NK-92 treated with Interleukin-12 subunit alpha and Interleukin-12 subunit beta, amount 100 ng/mL, for 24 hours (cell line): ENCODE measurements at places on chromosomes 2 and 18.
A peak's percentile ranks its signal among the peaks of the same experiment; 100 is the strongest.

DNA sequence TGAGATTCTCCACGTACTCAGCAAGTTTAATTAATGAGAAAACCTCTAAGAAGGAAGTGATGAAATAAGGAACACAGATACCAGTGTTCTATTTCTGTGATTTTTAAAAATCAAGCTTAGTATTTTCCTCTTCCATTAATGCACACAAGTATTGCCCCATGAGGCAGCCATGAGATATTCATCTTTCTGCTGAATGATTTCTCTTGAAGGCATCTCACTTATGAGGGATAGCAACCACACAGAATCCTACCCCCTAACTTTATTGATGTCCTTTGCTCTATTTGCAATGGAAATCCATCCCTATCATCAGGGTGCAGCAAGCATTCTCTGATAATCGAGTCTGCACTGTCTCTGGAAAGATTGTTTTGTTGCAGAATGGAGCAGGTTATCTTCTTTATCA, 244.1 kb upstream of the NRP2 start:
- no peak for DNase-seq

DNA sequence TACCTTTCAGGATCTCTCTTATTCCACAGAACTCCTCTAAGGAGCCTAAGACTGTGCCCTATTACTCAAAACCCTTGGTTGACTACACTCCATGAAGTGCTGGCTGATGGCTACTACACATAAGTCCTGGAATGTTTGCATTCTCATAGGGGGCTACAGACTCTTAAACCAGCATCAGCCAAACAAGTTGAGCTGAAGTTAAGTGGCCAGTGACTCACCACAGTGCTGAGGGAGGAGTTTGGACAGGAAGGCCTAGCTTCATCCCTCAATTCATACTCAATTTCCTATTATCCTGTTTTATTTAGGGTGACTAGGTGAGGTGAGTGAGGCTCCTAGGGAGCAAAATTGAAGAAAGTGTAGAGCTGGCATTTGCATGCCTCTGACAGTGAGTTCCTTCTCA, 246.7 kb downstream of the SMAD2 start:
- DNase-seq = no peak

DNA sequence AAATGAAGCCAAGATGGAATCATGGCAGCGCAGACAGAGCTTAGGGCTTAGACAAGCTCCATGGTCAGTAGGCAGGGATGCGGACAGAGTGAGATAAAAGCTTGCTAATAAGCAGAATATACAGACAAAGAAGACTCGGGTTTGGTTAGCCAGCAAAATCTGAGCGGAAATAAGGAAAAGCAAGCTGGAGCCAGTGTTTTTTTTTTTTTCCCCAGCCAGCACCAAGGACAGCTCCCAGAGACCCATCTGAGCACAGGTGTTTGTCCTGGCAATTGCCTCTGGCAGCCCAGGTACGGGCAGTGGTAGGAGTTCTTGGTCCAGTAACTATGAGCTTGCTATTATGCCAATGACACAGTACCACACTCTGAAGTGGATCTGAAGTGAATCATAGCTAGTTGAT, 187.6 kb downstream of the ADCYAP1 start:
- no peak for DNase-seq

- DNase-seq = no peak
Measured at GRCh38 chr2:121255358-121255757, 29.6 kb downstream of the TFCP2L1 start.

DNA sequence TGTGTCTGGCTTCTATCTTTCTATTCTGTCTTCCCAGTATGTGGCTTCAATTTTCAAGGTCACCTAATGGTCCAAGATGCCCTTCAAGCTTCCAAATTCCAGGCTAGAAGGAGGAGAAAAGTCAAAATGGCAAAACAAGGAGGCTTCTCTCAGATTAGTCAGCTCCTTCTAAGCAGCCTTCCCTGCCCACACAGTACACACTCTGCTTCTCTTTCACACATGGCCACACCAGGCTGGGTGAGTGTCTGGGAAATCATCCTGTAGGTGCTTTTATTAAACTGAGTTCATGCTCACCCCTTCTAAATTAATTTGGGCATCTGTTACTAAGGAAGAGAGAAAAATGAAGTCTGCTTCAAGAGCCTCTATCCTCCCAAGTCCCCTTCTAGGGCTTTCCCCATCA, 277.2 kb upstream of the MGAT5 start:
- no peak for DNase-seq

DNA sequence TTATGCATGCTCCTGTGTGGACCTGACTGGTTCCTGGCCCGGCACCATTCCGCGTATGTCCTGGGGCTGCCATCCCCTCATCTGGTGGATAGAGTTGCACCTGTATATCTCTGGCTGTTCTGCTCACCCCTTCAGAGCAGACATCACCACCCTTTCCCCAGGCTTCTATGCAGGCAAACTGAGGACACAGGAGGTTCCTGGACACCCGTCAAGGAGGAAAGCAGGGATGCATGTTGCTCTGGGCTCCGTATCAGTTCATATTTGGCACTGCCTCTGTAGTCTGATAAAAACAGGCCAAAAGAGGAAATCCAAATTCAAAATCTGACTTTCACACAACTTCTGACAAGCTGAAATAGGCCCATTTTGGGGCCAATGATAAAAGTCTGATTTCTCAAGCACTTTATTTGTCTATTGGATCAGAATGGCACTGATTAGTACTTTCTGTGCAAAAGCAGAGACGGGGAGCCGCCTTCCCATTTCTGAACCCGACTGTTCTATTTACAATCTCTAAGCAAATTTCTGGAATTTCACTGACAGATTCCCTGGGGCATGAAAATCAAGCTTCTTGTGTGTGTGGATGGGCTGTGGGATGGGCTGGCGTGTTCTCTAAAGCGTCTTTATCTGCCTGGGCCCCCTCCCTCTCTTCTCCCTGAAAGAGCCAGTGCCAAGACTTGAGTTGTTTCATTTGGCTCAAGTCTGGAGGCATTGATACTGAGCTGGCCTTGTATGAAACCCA, 96.9 kb downstream of the SETBP1 start:
- DNase-seq = no peak

GRCh38 chr2:236574000-236574399, 4.4 kb downstream of the ACKR3 start:
- no peak for DNase-seq

DNA sequence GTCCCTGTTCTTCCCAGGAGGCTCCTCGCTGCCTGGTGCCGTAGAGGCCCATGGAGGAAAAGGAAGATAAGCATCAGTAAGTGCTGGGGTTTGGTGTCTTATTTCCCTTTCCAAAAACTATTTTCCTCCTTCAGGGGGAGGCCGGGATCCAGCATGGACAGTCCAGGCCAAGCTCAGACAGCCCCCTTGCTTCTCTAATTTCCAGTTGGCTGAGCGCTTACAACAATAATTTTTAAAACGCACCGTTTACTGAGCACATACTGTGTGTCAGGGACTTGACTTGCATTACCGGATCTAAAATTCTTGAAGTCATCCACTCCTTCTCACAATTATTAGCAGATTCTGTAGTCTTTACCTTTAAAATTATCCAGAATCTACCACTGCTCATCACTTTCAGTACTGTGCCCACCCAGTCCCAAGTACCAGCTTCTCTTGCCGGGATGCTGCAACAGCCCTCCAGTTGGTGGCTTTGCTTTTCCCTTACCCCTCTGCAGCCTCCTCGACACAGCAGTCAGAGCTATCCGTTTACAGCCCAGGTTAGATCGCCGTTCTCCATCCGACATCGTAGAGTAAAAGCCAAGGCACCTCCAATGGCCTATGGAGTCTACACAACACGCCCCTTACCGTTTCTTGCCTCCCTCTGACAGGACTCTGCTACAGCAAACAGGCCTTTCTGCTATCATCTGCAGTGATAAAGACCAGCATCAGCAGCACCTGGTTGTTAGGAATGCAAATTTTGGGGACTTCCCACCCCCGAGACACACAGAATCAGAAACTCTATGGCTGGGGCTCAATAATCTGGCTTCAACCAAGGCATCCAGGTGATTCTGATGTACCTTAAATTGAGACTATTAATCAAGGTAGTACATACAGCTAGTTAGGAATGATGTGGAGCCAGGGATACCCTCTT, 75.2 kb upstream of the TSPYL6 start:
- no peak for DNase-seq

DNA sequence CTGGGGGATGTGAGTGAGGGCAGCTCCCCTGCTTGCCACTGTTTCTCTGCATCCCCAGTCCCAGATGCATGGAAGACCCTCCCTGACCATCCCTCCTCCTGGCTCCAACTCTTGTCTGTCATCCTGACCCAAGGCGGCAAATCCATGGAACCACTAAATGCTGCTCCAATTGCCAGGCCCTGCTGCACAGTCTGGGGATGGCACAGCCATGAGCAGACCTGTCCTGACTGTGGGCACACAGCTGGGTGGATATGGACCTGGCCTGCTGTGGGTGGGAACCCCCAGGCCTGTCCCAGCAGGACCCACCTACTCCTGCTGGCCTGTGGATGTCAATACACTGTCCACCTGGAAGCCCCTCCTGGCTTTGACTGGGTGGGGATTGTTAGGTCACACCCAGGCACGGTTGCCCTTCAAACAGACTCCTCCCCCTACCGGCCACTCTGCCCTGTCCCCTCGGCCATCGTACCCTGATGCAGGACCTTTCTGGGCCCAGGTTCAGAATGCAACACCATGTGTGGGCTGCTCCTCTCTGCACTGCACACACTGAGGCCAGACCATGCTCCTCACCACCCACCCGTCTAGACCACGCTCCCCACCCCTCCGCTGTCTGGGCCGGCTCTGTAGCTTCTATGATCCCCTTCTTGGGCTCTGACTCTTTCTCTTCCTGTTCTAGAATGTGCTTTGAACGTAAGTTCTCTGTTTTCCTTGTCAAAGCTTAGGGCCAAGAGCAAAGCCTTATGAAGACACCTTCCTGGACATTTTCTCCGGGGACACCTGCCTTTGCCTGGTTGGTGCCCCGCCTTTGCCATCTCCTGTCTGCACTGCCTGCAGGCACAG, 57.9 kb downstream of the INPP5D start:
- DNase-seq = no peak

- DNase-seq = no peak
Measured at GRCh38 chr18:74836296-74837139, 238.8 kb downstream of the ZNF407 start.

DNA sequence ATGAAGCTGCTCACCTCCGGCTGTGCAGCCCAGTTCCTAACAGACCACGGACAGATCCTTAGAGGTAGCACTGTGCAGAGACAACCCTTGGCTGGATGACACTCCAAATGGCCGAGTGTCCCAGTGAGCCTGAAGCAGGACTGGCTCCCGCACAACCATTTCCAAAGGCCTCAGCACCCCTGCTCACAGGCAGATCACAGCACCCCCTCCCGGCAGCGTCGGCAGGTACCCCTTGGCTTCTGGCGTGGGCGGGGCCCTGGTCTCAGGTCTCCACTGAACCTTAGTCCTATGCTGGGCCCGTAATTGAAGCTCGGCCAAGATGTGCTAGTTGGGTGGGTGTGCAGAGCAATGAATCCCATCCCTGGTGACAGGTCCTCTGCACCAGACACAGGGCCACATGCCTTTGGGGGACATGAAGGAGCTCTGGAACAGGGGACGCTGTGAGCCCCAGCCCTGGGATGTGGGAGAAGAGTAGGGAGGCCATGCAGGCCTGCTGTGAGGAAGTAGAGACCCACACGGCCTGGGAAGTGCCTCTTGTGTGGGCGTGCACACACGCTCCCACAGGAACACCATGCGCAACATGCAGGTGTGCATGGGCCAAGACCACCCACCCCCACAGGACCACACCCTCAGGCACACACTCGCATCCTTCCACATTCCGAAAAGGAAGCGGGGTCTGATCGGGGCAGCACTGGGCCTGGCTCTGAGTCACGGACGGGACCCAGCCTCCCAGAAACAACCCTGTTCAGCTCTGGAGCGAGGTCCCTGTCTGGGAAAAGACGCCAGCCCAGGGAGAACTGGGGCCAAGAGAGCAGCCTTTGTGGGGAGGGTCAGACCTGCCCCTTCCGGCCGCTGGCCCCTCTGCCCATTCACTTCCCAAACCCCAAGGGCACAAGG, 2.8 kb downstream of the DUSP2 start:
- no peak for DNase-seq

GRCh38 chr18:80086281-80086680, 22.8 kb upstream of the ADNP2 start:
- no peak for DNase-seq

GRCh38 chr18:63788447-63789096, 13.4 kb downstream of the SERPINB7 start:
- DNase-seq = peak; percentile 54

DNA sequence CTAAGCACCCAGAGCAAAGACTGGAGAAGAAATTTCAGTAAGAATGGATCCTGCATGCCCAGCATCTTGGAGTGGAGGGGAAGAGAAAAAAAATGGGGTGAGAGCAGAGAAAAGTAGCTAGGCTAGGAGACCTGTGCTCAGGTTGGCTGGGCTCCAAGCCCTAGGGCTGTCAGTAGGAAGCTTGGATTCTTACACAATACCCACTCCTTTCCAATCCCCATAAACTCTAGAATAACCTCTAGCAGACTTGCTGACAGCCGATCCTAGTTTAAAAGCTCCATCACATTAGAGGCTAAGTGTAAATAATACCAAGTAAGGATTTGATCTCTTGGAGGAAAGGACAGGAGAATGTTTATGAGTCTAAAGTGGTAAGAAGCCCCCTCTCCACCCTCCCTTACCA, 46.2 kb upstream of the NABP1 start:
- DNase-seq = no peak

DNA sequence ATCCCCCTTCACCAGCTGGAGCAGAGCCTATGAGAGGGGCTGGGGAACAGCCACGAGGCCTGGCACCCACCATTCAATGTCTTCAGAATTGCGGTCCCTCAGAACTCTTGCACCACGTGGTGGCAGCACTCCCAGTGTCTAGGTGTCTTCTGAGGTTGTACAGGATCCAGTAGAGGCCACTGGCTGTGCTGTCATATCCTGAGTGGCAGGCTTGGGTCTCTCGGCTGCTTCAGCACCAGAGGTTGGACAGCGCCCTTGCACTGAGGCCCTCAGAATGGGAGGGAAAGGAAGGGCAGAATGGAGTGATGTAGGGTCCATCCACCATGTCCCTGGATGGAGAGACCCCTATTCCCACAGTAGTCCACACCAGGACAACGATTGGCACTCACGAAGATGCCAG, 112.0 kb upstream of the TEKT4 start:
- no peak for DNase-seq

DNA sequence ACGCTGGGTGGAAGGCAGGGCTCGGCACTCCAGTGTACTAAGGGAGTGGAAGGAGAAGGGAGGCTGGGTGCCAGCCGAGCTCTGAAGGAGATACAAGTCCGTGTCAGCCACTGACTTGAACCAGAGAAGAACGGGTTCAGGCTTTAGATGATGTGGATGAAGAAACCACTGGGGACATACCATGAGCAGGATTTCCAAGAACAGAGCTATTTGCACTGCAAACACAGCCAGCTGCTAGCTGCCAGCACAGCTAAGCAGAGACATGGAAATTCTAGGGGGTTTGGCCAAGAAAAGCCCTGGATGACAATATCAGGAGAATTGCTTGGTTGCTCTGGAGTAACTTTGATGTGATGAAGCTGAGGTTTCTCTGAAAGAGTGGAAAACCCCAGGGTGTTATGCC, 5.2 kb downstream of the CD207 start:
- DNase-seq = no peak

GRCh38 chr2:21640046-21640445, 516.3 kb downstream of the TDRD15 start:
- no peak for DNase-seq

- no peak for DNase-seq
Measured at GRCh38 chr2:168181825-168182224, 65.6 kb downstream of the STK39 start.

GRCh38 chr2:97739893-97740245, 26.5 kb downstream of the ZAP70 start:
- DNase-seq = no peak

GRCh38 chr2:169365029-169365480, 2.7 kb upstream of the LRP2 start:
- DNase-seq = no peak

- no peak for DNase-seq
Measured at GRCh38 chr2:40242315-40242714, 209.6 kb downstream of the SLC8A1 start.

- no peak for DNase-seq
Measured at GRCh38 chr2:100592226-100592625, 29.4 kb downstream of the PDCL3 start.
